ENCODE measurements at places on chromosomes 4 and X.

DNA sequence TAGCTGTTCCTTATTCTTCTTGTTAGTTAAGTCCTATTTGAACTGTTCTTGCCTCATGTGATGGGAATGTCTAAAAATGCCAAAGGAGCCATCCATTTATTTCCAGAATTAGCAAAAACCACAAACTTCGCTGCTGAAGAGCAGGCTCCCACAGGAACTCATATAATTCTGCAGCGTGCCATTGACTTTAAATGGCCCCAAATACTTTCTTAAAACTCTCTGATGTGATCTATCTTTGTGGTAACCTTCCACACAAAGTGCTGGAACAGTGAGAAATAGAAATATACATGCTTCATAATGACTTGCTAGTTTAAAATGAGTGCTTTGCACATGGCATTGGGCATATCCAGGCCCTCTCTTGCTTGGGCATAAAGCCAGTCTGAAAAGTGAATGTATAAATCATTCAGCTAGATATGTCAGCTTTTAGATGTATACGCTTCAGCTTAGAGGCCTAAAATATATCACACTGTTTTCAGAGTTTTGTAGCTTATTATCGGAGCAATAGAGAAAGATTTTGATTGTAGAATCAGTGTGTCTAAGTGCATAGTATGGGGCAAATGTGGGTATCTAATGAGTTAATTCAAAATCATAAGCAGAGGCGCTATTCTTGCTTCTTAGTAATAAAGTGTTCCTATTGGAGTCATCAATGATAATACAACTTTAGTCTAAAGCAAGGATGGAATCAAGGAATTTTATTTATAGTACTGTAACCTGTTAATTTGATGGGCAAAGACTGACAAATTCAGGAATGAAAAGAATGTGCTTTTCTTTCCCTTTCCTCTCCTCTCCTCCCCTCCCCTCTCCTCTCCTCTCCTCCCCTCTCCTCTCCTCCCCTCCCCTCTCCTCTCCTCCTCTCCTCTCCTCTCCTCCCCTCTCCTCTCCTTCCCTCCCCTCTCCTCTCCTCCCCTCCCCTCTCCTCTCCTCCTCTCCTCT is 392.2 kb upstream of the ZFP42 start:
- no peak for DNase-seq

GRCh38 chr4:91497892-91498291 is 805.9 kb upstream of the GRID2 start:
- DNase-seq: no peak

DNA sequence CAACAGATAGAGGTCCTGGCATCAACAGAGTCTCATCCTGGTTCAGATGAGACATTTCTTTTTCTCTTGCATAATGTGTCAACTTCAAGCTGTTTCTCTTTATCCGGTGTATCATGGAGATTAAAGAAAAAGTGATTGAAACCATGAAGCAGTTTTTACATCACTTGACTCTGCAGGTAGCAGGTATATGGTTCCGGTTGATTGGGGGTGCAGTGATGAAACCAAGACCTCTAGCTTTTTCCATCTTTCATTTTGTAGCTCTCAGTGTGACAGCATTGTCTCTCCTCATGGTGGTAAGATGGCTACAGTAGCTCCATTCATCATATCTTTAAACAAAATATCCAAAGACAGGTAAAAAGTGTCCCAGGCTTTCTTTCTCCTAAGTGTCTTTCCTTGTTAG is 2.4 kb upstream of the HOPX start:
- no peak for DNase-seq

GRCh38 chr4:170336238-170336775 is 246.6 kb upstream of the AADAT start:
- DNase-seq: no peak

- peak; percentile 82 for DNase-seq
These were observed 160.5 kb downstream of the TBX22 start for GRCh38 chrX:80174925-80175574.

- DNase-seq: no peak
These were observed 146.3 kb downstream of the RTL9 start for GRCh38 chrX:110504947-110505346.

GRCh38 chr4:83828601-83829000 is 292.7 kb downstream of the GPAT3 start:
- DNase-seq: no peak

- DNase-seq: no peak
These were observed 70.3 kb downstream of the SCD5 start for GRCh38 chr4:82728301-82728700.

DNA sequence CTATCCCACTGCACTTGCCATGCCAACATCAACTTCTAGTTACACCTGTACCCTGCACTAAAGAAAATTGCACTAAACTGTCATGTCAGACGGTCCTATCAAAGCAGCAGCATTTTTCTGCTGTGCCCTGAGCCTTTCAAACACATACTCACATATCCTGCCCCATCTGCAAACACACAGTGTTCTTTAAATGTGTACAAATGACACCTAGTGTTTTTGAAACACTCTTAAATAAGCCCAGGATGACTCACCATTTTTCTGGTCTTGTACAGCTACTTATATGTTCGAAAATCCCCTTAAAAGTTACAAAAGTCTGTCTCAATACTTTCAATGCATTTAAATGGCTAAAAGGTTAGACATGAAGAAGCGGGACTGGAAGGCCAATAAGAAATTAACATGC is 346.7 kb upstream of the PPARGC1A start:
- DNase-seq: no peak

- DNase-seq: no peak
These were observed 152.3 kb downstream of the CBR4 start for GRCh38 chr4:168857546-168858314.

GRCh38 chr4:188198982-188199792 is 59.9 kb downstream of the TRIML1 start:
- no peak for DNase-seq

DNA sequence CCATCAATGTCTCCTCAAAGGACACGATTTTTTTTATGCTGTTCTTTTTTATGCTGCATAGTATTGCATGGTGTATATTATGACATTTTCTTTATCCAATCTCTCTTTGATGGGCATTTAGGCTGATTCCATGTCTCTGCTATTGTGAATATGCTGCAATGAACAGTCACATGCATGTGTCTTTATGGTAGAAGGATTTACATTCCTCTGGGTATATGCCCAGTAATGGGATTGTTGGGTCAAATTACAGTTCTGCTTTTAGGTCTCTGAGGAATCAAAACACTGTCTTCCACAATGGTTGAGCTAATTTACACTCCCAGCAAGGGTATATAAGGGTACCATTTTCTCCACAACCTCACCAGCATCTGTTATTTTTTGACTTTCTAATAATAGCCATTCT is 113.9 kb downstream of the GRIA3 start:
- DNase-seq: no peak

DNA sequence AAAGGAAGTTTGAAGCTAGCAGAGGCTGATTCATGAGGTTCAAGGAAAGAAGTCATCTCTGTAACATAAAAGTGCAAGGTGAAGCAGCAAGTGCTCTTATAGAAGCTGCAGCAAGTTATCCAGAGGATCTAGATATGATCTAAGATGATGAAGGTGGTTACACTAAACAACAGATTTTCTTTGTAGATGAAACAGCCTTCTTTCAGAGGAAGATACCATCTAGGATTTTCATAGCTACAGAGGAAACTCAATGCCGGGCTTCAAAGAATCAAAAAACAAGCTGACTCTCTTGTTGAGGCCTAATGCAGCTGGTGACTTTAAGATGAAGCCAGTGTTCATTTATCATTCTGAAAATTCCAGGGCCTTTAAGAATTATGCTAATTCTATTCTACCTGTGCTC is 28.8 kb downstream of the NR0B1 start:
- DNase-seq: no peak

DNA sequence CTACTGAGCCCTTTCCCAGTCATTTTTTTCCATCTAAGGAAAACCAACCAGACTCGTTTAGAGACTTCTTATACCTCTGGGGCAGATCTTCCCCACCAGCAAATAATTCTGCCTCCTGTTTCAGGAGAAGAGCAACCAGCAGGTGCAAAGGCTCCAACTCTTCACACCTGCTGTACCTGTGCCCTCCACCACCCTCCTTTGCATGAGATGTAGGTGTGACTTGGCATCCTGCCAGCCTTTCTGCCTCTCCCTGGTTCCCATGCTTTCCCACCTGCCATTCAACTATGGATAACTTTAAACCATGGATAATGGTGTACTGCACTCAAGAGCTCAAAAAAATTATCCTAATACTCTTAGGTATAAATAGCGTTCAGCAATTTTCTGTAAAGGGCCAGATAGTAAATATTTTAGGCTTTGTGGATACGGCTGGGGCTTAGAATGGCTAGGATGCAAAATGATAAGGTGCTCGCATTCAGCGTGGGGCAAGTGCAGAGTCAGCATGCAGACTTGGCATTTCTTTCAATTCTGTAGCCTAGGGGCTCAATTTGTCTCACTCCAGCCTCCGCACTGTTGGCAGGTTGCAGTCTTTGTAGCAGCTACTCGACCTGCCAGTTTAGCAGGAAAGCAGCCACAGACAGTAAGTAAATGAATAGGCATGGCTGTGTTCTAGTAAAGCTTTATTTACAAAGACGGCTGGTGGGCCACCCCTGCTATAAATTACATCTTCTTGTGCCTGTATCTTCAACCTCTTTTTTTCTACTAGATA is 79.8 kb downstream of the HCCS start:
- DNase-seq: no peak

DNA sequence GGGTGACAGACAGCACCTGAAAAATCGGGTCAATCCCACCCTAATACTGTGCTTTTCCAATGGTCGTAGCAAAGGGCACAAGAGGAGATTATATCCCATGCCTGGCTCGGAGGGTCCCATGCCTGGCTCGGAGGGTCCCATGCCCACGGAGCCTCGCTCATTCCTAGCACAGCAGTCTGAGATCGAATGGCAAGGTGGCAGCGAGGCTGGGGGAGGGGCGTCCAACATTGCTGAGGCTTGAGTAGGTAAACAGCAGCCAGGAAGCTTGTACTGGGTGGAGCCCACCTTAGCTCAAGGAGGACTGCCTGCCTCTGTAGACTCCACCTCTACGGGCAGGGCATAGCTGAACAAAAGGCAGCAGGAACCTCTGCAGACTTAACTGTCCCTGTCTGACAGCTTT is 365.1 kb downstream of the STPG2 start:
- DNase-seq: no peak

DNA sequence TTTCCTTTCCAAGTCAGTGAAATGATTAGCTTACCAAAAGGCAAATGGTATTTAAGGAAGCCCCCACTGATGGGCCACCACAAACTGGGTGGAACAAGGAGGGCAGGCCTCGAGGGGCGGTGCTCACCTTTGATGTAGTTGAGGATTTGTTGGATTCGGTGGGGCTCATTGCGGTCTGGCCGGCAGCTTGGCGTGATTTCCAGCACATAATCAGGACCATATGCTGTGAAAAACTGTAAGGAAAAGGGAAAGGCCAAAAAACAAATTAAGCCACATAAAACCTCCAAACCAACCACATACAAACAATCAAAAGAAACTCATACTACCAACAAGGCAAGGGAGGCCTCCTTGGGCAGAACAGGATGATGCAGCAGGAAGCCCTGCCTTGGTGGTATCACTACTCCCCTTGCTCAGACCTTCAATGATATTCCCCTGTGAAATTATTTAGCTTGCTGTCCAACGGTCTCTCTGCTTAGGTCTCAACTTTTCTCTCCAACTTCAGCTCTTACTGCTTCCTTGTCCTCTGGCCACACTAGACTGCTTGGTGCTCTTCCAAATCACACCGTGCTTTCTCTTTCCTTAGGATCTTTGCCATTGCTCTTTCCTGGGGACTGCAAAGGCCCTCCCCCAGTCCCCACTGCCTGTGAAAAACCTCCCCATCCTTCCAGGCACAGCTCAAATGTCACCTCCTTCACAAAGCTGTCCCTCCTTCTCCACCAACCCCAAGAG is 46.1 kb upstream of the CITED1 start:
- DNase-seq: no peak

DNA sequence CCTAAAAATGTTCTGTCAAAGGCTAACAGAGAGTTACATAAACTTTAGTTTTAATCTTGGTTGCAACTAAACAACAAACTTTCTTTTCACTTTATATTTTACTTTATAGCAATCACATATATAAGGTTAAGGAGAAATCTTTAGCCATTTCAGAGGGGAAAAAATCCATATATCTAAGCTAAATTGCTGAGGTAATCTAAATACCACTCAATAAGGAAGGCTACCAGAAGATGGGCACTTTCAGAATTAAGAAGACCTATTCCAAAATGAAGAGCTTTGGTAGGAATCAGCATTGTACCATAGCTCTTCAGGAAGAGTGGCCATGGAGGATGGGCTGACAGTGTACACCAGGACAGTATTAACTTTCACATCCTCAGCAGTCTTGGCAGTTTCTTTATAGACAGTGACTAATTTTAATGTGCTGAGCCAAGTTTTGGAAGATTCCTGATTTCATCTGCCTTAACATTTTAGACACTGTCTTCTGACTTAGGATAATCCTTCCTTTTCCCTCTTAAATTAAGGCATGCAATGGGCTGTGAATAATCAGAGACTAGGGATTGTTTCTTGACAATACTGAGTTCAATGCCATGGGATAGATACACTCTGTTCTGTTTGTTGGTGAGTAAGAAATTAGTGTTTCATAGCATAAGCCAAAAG is 7.1 kb downstream of the FAT4 start:
- no peak for DNase-seq

GRCh38 chr4:16764622-16765021 is 133.8 kb downstream of the LDB2 start:
- no peak for DNase-seq

DNA sequence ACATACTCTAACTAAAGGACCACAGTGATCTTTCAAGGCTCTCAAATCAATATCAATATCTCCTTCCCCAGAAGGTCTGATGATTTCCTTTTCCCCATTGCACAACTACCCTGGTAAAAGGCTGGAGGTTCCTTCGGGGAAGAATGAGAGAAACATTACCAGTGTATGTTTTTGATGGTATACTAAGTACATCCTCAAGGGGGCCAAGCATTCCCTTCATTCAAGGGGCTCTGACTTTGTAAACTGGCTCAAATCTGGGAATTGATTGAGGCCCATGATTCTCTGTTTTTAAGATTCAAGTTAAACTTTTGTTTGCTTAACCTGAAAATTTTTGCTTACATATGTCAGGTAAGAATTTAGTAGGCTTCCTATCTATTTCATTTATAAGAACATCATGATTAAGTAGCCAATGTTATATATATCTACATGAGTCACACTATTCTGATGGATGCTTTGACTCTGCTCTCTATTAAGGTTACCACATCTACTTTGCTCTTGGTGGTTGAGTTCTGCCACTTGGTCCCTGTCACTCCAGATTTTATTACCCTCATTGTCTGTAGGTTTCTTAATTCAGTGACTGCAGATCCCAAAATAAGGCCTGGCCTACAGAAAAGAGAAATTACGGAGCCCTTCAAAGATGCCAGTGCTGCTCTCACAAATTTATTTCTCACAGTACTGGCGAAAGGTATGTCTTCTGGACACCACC is 16.4 kb upstream of the GUCY1B1 start:
- DNase-seq: no peak

GRCh38 chr4:183828125-183828524 is 77.0 kb upstream of the STOX2 start:
- no peak for DNase-seq

GRCh38 chr4:24736066-24736465 is 59.3 kb upstream of the SOD3 start:
- DNase-seq: no peak

DNA sequence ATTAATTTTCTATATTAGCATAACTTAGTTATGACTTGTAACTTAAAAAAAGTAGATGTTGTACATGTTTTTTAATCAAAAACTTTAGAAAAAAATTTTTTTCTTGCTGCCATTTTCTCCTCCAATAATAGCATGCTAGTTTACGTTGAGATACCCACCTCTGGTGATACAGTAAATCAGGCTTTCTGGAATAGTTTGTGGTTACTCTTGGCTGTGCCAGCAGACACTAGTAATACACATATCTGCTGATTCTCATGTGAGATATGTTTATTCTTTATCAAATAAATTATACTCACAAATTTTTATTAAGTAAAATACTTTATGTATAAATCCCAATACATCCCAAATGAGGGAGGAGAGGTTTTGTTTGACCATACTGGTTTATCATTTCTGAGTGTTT is 117.3 kb downstream of the KLHL8 start:
- DNase-seq: no peak
